ENCODE measurements at places on chromosomes 13 and 19.

- DNase-seq: no peak
Measured at GRCh38 chr19:45484273-45484945, 12.4 kb downstream of the RTN2 start.

DNA sequence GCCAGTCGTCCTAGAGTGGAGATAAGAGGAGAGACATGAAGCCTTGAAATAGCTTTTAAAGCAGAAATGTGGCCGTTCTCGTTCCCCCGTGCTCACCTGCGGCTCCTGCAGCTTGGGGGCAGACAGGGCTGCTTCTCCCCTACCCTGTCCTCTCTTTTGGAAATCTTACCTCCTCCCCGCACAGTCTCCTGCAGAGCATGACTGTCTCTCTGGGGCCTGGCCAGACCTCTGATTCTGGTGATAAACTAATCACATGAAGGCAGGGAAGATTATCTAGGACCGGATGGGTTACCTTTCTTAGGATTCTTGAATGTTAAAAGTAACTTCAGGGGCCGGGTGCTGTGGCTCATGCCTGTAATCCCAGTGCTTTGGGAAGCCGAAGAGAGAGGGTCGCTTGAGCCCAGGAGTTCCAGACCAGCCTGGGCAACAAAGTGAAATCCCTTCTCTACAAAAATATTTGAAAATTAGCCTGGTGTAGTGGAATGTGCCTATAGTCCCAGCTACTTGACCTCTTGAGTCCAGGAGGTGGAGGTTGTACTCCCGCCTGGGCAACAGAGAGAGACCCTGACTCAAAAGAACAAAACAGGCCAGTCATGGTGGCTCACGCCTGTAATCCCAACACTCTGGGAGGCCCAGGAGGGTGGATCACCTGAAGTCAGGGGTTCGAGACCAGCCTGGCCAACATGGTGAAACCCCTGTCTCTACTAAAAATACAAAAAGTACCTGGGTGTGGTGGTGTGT, 8.1 kb downstream of the CEBPA start:
- DNase-seq: no peak

DNA sequence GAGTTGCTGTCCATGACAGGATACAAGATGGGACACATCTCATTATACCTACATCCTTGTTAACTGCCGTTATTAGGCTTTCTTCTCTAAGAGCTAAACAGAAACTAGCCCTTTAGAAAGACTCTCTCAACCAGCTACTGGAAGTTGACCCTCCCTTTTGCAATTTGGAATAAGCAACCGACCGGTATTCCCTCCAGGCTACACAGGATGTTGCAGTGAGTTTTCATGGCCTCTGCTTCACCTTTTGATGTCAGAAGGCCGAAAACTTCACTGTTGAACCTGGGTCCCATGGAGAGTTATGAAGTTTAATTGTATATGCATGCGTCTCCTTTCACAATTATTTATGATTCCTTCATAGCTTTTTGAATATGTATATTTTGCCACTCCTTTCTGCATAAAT, 1042.5 kb upstream of the SPRY2 start:
- DNase-seq: no peak

GRCh38 chr19:6480848-6481415, 655 bp downstream of the DENND1C start:
- DNase-seq: no peak

DNA sequence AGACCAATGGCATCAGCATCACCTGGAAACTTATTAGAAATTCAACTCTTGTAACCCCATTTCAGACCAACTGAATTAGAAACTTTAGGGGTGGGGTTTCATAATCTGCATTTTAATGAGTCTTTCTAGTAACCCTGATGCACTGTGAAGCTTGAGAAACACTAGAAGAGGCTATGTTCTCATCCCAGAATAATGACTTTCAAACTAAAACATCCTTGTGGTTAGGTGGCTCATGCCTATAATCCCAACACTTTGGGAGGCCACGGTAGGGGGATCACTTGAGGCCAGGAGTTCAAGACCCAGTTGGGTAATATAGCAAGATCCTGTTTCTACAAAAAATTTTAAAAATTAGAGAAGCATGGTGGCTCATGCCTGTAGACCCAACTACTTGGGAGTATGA, 402.4 kb downstream of the DLEU7 start:
- no peak for DNase-seq

- DNase-seq: no peak
Measured at GRCh38 chr13:112105892-112106291, 38.9 kb downstream of the SOX1 start.

DNA sequence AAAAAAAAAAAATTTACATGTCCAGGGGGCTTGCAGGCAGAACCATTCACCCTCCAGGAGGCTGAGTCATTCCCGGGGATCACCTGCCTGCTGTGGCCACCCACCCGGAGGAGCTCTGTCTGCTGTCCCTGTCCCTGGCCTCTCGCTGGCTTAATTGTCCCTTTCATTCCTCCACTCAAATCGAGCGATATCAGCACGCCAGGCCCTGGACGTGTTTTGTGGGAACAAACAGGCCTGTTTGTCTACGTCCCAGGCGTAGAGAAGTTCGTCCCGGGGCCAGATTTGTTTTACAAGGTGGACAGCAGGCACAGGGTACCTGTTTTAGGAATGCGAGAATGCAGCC, 21.2 kb downstream of the SULT2B1 start:
- no peak for DNase-seq

- DNase-seq: no peak
Measured at GRCh38 chr13:56299650-56300049, 841.1 kb upstream of the PRR20A start.

DNA sequence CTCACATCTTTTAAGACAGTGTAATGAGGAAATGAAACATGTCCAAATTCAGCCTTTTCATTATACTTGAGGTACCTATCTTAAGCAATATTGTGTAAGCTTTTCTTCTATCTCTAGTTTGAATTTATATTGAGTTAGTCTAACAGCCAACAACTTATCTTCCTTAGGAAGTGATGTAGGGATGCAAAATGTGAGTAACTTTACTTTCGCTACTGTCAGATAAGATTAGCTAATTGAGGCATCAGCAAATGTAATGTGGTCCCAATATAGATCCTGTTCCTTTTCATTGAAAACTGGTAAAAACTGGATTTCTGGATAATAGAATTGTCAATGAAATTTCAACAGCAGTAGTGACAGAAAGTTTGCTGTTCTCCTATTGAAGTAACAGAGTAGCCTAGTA, 902.2 kb downstream of the GPC5 start:
- DNase-seq: no peak

- DNase-seq: no peak
Measured at GRCh38 chr19:34370983-34371382, 6.0 kb downstream of the GPI start.

DNA sequence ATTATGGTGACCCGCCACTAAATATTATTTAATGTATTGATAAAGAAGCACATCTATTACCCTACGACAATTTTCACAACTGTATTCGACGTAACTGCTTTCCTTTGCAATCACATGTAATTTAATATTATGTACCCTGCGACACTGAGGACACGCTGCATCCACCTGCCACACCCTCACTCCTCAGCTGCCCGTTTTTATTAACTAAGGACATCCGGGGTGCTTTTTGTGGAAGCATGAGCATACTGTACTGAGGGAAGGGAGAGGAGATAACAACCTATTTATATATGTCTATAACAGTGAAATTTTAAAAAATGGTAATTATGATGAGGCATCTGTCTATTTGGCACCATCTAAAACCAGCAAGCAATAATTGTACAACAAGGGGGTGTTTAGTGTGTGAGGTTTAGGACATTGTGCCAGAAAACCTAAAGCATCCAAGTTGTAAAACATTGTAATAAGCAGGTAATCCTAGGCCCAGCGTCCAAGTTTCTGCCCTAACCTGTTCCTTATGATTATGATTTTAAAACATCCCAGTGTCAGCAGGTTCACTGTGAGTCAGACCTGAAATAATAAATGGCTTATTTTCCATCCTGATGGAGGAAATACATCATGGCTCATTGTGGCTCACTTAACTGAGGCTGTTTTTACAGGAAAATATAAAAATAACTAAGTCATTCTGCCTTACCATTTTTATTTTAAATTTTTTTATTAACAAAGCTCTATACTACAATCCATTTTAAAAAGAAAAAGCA, 56.3 kb downstream of the FOXO1 start:
- no peak for DNase-seq

- DNase-seq: peak; percentile 53
Measured at GRCh38 chr13:75482070-75482819, at the start of gene TBC1D4. TBC1D4 (minus strand) TSS chr13:75482169; CDS start chr13:75481767, 402 bp downstream.

- DNase-seq: no peak
Measured at GRCh38 chr19:34713262-34713637, 20.8 kb upstream of the ZNF181 start.

GRCh38 chr19:18280247-18281081, 958 bp downstream of the JUND start:
- peak; percentile 93 for DNase-seq

DNA sequence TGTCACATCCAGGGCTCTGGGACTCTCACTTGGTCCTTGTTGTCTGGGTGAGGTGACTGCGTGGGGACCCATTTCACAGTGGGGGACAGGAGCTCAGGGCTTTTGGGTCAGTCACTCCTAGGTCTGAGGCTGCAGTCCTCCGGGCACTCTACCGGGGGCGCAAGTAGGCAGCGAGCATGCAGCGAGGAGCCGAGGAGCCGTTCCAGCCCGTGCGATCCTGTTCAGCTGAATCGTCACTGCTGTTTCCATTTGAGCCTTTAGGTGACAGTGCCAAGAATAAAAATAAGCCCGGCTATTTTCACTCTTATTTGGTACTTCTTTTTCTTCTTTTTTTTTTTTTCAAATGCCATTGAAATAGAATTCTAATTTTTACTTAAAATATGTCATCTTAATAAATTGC, 126.5 kb downstream of the ZNF536 start:
- DNase-seq: no peak

DNA sequence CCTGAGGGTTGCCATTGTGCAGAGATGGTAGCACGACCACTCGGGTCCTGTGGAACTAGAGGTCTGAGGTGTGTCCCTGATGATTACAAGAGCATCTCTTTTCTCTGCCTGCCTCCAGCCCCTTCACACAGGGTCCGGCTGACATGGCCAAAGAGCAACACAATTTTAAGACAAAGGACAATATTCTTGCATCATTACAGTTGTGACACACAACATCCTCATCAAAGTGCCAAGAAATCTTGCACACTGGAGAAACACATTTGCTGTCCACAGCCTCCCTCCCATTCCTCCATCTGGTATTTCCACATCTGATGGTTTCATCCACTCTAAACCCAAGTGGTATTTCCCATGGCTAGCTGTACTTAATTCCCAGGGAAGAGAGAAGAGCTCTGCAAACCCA, 12.8 kb downstream of the COL4A1 start:
- DNase-seq: no peak

DNA sequence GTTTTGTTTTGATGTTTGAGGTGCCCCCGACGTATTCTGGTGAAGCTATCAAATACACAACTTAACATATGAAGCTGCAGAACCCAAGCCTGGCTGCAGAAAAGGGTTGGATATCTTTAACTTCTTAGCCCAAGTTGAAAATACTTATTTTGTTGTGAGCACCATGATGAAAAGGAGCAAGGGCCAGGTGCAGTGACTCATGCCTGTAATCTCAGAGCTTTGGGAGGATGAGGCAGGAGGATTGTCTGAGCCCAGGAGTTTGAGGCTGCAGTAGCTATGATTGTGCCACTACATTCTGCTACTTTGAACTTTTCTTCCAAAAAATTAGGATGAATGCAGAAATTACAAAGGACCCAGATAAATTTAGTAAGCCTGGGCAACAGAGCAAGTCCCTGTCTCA, 44.1 kb upstream of the UBE2L5 start:
- DNase-seq: no peak

DNA sequence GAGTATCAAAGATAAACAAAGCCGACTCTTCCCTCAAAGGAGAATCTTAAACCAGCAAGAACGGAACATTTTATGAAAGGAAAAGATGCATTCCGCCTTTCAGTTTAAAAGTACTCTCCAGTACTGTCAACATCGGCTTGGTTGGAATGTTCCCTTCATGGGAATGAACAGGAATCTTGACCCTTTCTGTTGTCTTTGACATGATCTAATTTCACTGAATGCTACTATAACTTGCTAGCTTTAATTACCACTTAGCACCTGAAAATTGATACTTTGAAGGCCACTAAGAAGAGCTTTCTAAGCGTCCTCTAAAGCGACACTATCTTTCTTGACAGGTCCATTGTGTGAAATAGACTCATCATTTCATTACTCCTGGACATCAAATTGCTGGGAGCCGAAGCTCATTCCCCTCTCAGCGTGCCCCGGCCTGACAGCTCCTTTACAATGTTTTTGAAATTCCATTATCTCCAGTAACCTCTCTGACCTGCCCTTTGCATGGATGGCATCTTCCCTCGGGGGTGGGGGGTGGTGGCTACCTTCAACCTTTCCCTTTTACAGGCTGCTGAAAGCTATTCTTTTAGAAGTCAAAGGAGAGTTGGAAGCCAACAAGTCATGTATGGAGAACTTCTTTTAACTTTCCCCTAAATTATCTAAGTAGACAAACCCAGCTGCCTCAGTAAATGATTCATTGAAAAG, 67.9 kb downstream of the EFNB2 start:
- no peak for DNase-seq

DNA sequence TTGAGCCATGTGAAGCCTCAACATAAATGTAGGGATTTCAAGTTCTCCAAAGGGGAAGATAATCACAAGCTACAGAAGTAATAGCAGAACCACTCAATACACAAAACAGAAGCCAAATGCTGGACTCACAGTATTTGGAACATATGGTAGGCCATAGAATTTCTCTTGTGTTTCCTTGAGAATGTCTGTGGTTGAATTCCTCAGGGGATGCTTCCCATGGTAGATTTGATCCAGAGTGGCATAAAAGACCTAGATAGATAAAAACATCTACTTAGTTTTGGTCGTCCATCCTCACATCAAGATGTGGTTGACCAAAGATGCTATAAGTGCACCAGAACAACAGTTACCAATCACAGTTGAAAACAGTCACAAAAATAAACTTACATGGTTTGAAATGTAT, 83.4 kb downstream of the MIPEP start:
- DNase-seq: no peak

- DNase-seq: no peak
Measured at GRCh38 chr13:98691360-98691759, 61.1 kb downstream of the SLC15A1 start.

GRCh38 chr19:18416778-18417249, 2.4 kb upstream of the SSBP4 start:
- peak; percentile 32 for DNase-seq

GRCh38 chr19:46392837-46393236, 20.5 kb downstream of the CCDC8 start:
- no peak for DNase-seq

DNA sequence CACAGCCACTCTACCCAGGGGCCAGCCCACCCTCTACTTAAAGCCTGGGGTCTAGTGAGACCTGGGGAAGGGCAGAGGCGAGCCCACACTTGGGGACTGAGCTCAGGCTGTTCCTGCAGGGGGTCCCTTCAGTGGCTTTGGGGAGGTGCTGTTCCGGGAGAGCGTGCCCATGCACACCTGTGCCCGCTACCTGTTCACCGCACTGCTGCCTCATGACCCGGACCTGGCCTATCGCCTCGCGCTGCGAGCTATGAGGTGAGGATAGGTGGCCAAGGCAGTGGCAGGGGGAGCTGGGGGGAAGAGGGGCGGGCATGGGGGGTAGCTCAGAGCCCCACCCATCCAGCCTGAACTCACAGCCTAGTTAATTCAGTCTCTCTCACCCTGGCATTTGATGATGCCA, 24.0 kb downstream of the ZSWIM4 start:
- no peak for DNase-seq

GRCh38 chr19:49333811-49334288, 1.4 kb upstream of the CD37 start:
- no peak for DNase-seq

Data from hematopoietic multipotent progenitor cell treated with erythropoietin and hydrocortisone succinate and interleukin-3 and kit ligand, for 17 days (in vitro differentiated cells).